Stimulated activated CD8-positive, alpha-beta memory T cell treated with anti-CD3 and anti-CD28 coated beads, Interleukin-4, amount 100 ng/mL, for 1 hour (primary cell): ENCODE measurements at places on chromosomes 1 and 21.

- DNase-seq = no peak
Observed at GRCh38 chr1:84020151-84020550, 21.2 kb upstream of the TTLL7 start.

DNA sequence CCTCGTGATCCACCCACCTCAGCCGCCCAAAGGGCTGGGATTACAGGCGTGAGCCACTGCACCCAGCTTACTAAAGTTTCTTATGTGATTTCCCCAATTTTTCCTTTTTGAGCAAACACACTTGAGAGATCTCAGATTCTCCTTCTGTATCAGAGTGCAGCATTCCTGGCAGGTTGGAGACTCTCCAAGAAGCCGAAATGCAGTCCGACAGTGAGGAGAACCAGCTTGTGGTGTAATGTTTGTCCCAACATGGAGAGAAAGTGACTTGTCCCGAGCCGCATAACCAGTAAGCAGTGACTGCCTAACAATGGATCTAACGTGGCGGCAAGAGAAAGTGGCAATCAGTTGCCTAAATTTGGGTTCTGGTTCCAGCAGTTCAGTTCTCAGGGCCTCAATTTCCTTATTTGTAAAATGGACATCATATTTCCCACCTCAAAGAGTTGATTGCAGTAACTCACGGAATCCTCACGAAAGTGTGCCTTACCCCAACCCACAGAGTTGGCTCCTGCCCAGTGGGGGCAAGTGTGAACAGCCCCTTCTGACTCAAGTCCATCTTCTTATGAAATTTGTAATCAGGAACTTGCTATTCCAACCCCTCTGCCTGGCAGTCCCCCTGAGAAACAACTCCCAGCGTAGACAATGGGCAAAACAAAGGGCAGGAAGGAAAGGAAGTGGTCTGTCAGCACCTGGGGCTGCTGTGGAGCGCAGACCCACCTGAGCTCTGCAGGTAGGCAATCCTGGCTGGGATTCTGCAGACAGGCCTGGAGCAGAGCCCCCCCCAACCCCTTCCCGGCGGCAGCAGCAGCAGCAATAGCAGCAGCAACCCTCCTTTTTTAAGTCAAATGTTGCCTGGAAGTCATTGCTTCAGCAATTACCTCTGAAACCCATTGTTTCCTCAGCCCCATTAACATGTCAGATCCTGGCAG lies 223.6 kb upstream of the POU3F1 start:
- DNase-seq = no peak

- no peak for DNase-seq
Observed at GRCh38 chr1:17572264-17572985, 32.9 kb downstream of the ARHGEF10L start.

GRCh38 chr1:177789956-177790355 lies 179.9 kb downstream of the SEC16B start:
- no peak for DNase-seq

- DNase-seq = no peak
Observed at GRCh38 chr1:12525311-12526181, 92.5 kb downstream of the DHRS3 start.

DNA sequence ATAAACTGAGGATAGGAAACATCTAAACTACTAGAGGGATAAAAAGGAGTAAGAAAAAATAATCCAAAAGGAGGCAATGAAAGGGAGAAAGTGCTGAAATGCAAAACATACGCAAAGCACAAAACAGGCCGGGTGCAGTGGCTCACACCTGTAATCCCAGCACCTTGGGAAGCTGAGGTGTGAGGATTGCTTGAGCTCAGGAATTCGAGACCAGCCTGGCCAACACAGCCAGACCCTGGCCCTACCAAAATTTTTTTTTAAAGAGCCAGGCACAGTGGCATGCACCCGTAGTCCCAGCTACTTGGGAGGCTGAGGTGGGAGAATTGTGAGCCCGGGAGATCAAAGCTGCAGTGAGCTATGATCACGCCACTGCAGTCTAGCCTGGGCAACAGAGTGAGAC lies 10.5 kb downstream of the SPOCD1 start:
- DNase-seq = no peak
